ENCODE measurements at places on chromosomes 4 and X. TPM values are rescaled to one million over a fixed set of nuclear protein-coding genes. Genes with fewer than 3 reads are reported as not detected.

KLHL4 gene
- total RNA-seq: 0.34 TPM

SSX2 gene
- not detected for total RNA-seq

PPARGC1A gene
- total RNA-seq: 92.4 TPM

GCNA gene
- total RNA-seq: 1.2 TPM

DNA sequence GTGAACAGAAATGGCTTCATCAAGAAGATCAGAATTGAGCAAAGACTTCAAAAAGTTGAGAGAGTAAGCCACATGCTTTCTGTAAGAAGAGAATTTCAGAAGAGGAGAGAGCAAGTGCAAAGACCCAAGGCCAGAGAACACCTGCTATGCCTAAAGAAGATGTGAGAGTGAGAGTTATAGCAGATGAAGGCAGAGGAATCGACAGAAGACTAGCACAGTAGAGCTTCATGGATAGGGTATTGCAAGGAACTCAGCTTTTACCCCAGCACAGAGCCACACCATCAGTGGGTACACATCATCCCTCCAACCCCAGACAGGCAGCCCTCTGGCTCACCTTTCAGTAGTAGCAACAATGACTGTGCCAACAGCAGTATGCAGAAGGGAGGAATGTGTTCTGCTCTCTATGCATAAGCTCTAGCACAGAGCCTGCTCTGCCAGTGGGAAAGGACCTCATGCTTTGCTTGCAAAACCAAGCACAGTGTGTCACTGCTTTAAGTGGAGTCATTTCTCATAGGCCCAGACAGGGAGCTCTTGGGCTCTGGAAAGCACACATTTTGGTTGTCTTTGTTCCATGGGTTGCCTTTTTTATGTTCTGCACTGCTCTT lies 318.6 kb downstream of the NAF1 start:
- no peak for DNase-seq

Data from left colon (tissue), 2 donors.